ENCODE measurements at places on chromosomes 12 and 14.

- no peaks in the 10 kb centered on the region for H3K4me1 ChIP-seq
- H3K27me3 ChIP-seq, result no peaks in the 10 kb centered on the region
- DNase-seq, result no peak
- H3K27ac ChIP-seq, result no peak overlapping the region
- H3K4me3 ChIP-seq, result no peak overlapping the region
- no peaks in the 10 kb centered on the region for H3K36me3 ChIP-seq
These were observed 64.7 kb downstream of the BTG1 start for GRCh38 chr12:92080911-92081285.

DNA sequence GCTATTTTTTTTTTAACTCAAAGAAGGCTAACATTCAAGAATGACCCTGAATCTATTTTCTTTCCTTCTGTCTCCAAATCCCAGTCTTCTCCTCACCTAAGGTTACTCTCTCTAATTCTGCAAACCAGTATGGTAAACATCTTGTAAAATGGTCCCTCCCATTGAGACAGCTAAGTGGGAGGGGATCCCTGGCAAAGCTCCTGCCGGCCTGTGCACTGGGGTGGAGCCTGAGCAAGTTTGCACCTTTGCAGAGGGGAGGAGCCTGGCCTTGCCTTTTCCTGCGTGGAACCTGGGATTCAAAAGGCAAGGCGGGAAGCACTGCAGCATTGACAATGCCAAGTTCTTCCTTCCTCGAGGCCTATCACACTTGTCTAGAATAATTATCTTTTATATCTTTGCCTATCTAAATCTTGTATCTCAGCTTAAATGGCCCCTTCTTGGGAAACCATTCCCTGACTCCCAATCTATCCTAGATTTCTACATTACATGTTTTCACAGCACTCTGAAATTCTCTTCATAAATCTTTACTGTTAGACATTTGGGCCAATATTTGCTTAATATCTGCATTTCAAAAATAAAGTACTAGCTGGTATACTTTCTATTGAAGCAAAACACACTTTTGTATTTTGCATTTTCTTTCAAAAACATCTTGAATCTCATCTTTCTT is 83.0 kb downstream of the EPS8 start:
- no peak overlapping the region for H3K27ac ChIP-seq
- H3K4me1 ChIP-seq, result no peaks in the 10 kb centered on the region
- no peaks in the 10 kb centered on the region for H3K36me3 ChIP-seq
- H3K27me3 ChIP-seq, result no peaks in the 10 kb centered on the region
- DNase-seq, result no peak
- no peak overlapping the region for H3K4me3 ChIP-seq

GRCh38 chr14:103542605-103543088 is 13.7 kb downstream of the TRMT61A start:
- no peak overlapping the region for H3K27ac ChIP-seq
- DNase-seq, result no peak
- no peak overlapping the region for H3K4me3 ChIP-seq
- H3K36me3 ChIP-seq, result no peaks in the 10 kb centered on the region
- no peaks in the 10 kb centered on the region for H3K27me3 ChIP-seq

DNA sequence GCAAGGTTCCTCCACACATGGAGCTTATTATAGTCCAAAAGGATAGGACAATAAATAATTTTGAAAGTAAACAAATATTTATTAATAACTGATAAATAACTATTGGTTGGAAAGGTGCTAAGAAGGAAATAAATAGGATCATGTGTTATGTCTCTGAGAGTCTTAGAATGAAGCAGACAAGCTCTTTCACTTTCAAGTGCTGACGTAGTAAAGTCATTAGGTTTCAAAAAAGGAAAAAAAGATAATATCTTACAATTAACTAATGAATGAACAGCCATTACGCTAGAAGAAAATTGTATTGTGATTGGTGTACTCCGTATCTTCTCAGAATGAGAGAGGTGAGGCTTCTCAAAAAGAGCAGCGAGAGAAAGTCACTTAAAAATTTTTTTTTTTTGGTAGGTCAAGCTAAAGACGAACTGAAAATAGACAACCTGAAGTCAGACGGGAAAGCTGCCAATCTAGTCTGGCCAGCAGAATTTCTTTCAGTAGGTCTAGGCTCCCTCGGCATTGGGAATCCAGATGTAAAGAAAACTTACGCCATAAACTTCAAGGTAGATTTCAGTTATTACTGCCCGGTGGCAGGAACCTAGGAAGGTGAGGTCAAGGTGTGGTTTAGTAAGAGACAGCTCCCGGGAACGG is 583 bp upstream of the LEMD3 start:
- peak; percentile 62 for DNase-seq
- H3K27ac ChIP-seq, result peak overlapping the region; percentile 92
- H3K4me3 ChIP-seq, result peak overlapping the region; percentile 99
- peaks cover 15% of the 10 kb centered on the region for H3K4me1 ChIP-seq
- H3K36me3 ChIP-seq, result no peaks in the 10 kb centered on the region

GRCh38 chr14:95297832-95298231 is 21.9 kb downstream of the CLMN start:
- no peaks in the 10 kb centered on the region for H3K4me1 ChIP-seq
- no peak overlapping the region for H3K4me3 ChIP-seq
- H3K27ac ChIP-seq, result no peak overlapping the region
- H3K27me3 ChIP-seq, result peaks cover 2% of the 10 kb centered on the region
- H3K36me3 ChIP-seq, result no peaks in the 10 kb centered on the region

DNA sequence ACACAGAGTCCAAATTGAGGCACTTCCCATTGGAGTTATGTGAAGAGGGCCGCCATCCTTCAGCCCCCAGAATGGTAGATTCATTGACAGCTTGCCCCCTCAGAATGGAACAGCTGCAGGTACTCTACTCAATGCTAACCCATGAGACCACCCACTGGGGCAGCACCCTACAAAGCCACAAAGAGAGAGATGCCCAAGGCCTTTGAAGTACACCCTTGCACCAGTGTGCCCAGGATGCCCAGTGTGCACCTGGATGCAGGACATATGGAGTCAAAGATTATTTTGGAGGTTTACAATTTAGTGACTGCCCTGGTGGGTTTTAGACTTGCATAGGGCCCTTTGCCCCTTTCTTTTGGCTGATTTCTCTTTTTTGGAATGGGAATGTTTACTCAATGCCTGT is 933.9 kb downstream of the SLC16A7 start:
- H3K27me3 ChIP-seq, result no peaks in the 10 kb centered on the region
- no peaks in the 10 kb centered on the region for H3K36me3 ChIP-seq
- no peak for DNase-seq
- H3K4me1 ChIP-seq, result no peaks in the 10 kb centered on the region
- no peak overlapping the region for H3K4me3 ChIP-seq

- H3K27ac ChIP-seq, result no peak overlapping the region
- H3K4me3 ChIP-seq, result no peak overlapping the region
- no peaks in the 10 kb centered on the region for H3K27me3 ChIP-seq
- no peaks in the 10 kb centered on the region for H3K36me3 ChIP-seq
These were observed 46.3 kb upstream of the IGF1 start for GRCh38 chr12:102526656-102527055.

DNA sequence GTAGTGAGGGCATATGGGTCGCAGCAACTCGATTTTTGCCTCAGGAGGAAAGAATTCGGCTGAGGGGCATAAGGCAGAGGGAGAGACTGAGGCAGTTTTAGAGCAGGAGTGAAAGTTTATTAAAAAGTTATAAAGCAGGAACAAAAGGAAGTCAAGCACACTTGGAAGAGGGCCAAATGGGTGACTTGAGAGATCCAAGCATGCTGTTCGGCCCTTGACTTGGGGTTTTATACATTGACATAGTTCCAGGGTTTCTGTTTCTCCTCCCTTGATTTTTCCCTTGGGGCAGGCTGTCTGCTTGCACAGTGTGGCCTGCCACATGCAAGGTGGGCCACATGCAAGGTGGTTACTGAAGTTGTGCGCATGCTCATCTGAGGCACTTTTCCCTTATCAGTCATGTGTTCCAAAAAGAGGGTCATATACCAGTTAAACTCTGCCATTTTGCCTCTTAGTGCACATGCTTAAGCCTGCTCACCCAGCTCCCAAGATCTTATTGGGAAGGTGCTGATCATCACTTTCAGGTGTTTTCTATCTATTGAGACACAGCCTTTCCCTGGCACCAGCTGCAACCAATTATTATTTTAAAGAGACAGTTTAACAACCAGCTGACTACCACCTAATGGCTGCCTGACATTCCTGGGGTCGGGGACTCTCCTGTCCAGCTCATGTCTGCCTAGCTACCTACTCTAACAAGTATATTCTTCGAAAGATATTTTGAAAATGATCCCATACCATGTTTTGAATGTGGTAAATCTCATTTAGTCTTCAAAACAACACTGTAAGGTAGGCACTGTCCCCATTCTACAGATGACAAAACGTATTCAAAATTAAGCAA is 19.9 kb downstream of the PTGER2 start:
- H3K4me1 ChIP-seq, result no peaks in the 10 kb centered on the region
- DNase-seq, result peak; percentile 66
- H3K27ac ChIP-seq, result no peak overlapping the region
- no peaks in the 10 kb centered on the region for H3K27me3 ChIP-seq
- no peaks in the 10 kb centered on the region for H3K36me3 ChIP-seq

DNA sequence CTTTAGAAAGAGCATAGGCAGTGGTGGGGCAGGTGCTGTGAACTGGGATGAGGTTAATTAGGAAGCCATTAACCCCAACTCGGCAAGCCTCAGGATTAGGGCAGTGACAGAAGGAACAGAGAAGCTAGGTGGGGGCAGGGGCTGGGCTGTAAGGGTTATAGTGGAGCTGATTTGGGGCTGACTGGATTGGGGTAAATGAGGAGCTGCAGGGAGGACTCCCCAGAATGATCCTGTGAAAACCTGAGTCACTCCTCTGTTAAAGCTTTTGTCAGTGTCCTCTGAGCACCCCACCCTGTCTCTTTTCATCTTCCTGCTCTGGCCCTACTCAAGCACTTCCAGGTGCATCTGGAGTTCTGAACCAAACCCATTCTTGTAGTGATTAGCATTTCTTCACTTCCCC is 4.4 kb downstream of the KLC1 start:
- no peak for DNase-seq
- peaks cover 22% of the 10 kb centered on the region for H3K4me1 ChIP-seq
- peaks cover 4% of the 10 kb centered on the region for H3K36me3 ChIP-seq
- no peak overlapping the region for H3K4me3 ChIP-seq
- no peaks in the 10 kb centered on the region for H3K27me3 ChIP-seq

DNA sequence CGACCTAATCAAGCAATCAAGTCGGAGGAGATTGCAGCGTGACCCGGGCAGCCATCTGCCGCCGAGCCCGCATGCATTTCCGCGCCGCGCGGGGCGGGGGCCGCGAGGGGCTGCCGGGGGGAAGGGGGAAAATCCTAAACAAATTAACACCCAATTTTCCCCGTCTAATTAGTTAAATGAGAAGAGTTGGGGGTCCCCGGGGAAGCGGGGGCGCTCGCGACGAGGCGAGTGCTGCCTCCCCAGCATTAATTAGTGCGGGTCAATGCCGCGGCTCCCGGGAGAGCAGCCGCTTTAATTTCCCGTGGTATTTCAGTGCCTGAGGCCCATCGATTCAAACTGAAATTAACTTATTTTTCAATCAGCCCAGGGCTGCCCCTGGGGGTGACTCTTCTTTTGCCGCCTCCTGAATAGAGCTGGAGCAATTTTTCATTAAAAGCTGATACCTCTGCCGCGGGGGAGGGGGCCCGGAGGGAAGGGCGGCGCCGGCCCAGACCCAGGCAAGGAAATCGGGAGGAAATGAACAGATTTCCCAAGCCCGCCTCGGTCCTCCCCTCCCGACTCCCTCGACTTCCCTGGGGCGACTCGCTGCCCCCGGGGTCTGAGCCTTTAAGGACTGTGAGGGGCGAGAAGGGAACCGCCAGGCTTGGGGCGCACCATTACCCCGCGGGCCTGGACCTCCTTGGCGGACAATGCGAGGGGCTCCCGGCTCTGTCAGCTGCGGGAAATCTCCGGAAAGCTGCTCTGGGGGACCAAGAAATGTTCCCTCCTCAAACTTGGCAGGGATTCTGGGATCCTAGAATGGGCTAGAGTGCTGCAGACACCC is 18.9 kb downstream of the VSX2 start:
- no peak for DNase-seq
- peaks cover 27% of the 10 kb centered on the region for H3K27me3 ChIP-seq
- H3K4me1 ChIP-seq, result peaks cover 14% of the 10 kb centered on the region
- peak overlapping the region; percentile 57 for H3K4me3 ChIP-seq
- H3K27ac ChIP-seq, result no peak overlapping the region

DNA sequence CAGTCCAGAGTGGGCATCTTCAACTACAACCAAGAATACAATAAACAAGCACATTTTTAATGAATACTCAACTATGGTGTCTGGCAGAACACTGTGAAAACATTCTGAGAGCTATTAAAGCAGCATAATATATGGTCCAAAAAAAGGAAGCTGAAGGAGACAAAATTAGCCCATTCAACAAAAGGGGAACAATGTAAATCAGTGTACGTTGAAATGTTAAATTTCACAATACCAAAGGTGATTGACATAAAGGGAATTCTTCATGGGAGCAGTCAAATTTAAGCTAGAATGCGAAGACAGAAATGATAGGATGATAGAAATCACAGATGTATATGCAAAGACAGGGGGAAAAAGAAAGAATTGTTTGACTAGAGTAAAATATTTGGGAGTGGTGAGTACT is 41.3 kb upstream of the SYCP3 start:
- no peaks in the 10 kb centered on the region for H3K27me3 ChIP-seq
- H3K4me1 ChIP-seq, result peaks cover 70% of the 10 kb centered on the region
- no peak overlapping the region for H3K4me3 ChIP-seq
- peaks cover 44% of the 10 kb centered on the region for H3K36me3 ChIP-seq
- H3K27ac ChIP-seq, result no peak overlapping the region
- DNase-seq, result peak; percentile 58

DNA sequence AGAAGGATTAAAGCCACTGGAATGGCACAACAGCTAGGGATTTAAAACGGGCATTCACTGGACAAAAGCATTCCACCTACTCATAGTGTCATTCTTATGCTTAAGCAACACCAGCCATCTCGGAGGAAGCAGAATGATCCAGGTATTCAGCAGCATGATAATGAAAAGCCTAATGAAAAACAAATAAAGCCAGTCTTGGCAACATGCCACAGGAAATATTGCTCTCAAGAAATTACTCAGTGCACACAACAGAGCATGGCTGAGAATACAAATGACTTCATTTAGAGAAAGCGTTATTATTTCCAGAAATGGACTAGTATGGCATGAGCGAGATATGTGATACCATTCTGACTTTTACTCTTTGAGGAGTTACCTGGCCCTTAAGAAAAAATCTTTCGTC is 442.2 kb downstream of the APAF1 start:
- H3K27me3 ChIP-seq, result no peaks in the 10 kb centered on the region
- DNase-seq, result no peak
- H3K27ac ChIP-seq, result no peak overlapping the region
- no peaks in the 10 kb centered on the region for H3K36me3 ChIP-seq
- no peak overlapping the region for H3K4me3 ChIP-seq
- no peaks in the 10 kb centered on the region for H3K4me1 ChIP-seq

All from common myeloid progenitor, CD34-positive (primary cell).